ENCODE measurements at places on chromosomes 12 and 14. TPM values are rescaled to one million over a fixed set of nuclear protein-coding genes. Genes with fewer than 3 reads are reported as not detected.

DCN gene
- not detected for total RNA-seq

SLC10A1 gene
- not detected for total RNA-seq

SLC6A12 gene
- total RNA-seq: 0.51 TPM

SLC35E3 gene
- 15.9 TPM for total RNA-seq

ST8SIA1 gene
- total RNA-seq: 0.06 TPM

GPRC5D gene
- not detected for total RNA-seq

KRT79 gene
- 0.05 TPM for total RNA-seq

CHPT1 gene
- 71.4 TPM for total RNA-seq

WNT1 gene
- total RNA-seq: not detected

OR6C70 gene
- not detected for total RNA-seq

Measured in A549 treated with CORT108297 at 1 μM for 4 hours (cell line).